Fibroblast of pulmonary artery (primary cell): ENCODE measurements at places on chromosomes 4 and X.

DNA sequence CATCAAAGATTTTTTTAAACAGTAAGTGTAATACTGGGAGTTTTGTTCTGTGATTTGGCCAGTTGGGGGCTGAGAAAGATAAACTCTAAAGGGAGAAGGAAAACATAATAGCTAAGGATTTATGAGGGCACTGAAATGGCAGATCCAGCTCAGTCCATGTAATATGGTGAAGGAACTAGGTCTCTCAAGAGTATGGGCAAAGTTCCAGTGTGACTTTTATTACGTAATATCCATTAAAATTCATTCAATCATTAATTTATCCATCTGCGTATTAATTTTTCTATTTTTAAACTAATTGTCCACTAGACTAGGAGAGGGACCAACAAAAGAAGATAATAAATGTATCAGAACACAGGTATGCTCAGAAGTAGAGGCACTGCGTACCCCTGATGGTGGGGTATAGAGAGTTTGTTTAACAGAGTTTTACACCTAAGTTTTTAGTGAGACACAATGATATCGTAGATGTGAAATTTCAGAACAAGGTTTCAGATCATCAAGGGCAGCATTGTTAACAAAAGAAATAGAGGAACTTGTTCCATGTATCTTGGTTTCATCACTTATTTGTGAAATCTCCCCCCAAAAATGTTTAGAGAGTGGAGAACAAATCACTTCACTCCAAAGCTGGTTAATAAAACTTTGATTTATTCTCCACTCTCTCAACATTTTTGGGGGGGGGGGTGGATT lies 351.1 kb downstream of the GRXCR1 start:
- DNase-seq = no peak

- no peak for DNase-seq
These were observed 12.0 kb upstream of the BDH2 start for GRCh38 chr4:103111598-103111997.

- no peak for DNase-seq
These were observed 100.7 kb upstream of the FAM9C start for GRCh38 chrX:13144927-13145655.

- DNase-seq = no peak
These were observed 366.5 kb downstream of the CXXC4 start for GRCh38 chr4:104128031-104128849.

DNA sequence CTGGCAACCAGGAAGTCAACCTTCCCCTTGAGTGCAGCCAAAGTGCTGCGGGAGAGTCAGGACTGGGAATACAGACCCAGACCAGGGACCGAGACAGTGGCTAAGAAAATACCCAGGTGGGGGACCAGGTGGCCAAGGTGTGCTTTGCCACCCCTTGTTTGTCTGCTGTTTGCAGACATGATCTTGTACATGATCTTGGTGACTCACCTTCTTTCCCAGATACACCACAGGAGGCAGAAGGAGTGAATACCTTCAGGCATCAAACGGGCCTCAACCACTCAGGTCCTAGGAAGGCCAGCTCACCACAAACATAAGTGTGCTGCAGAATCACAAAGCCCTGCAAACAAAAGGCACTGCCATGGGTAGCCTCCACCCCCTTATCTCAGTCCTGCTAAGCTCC lies 62.0 kb downstream of the CNGA2 start:
- no peak for DNase-seq

- DNase-seq = no peak
These were observed 432.5 kb upstream of the FAM47C start for GRCh38 chrX:36575670-36576069.

GRCh38 chr4:131534944-131535645 lies 1614.0 kb upstream of the PCDH10 start:
- no peak for DNase-seq

DNA sequence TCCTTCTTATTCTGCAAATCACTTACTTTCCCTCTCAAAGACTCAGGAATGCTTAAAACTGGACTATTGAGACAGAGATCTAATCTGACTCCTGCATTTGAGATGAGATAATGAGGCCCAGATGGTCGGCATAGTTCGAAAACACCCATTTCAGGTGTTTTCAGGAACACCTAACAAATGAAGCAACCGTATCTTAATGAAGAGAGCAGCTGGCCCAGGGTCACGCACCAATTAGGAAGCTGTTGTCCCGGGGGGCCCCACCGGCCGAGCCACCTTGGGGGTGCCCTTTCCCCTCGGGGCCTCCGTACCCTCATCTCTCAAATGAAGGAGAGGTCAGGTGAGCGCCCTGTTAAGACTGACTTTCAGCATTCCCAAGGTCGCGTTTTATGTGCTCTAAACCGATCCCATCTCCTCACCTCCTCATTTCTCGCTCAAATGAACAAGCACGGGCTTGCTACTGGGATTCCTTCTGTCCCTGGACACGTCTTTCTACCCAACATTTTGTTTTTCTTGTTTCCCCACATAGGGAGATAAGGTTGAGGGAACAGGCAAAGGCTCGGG lies 824 bp downstream of the LRPAP1 start:
- peak; percentile 8 for DNase-seq

DNA sequence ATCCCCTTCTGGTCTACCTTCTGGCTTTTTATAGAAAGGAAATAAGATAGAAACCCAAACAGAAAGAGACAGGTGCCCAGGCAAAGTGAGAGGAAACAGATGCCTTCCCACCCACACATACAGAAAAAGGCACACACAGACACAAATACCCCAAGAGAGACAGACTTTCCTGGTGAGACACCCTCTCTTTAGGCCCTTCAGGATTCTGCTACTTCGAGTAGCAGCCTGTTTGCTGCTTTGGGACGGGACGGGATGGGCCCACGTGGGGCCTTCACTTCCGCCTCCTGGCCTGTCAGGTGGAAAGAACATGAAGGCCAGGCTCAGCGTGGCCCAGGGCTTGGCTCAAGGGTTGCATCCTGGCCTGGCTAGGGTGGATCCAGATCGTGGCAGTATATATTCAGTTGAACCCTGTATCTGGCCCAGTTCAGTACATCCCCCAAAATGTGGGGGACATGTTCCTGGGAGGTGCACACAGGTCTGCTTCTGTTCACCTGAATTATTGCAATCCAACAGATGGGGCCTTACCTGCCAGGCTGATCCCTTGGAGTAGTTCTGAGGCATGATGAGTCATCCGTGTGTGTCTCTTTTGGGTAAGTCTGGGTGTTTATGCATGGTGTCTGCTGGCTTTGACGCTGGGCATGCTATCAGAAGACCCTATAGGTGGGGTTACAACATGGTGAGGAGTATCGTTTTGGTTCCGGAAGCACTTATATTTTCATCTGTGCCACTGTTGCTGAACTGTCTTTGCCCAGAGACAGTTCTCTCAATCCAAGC lies 2.4 kb downstream of the ZNF275 start:
- DNase-seq = no peak

- DNase-seq = no peak
These were observed 151.0 kb downstream of the CAMK2D start for GRCh38 chr4:113610537-113610936.

GRCh38 chrX:30577362-30577991 lies at the start of gene TASL:
TASL (minus strand) TSS chrX:30577766; CDS start chrX:30560355, 17,411 bp downstream.
- DNase-seq = no peak

DNA sequence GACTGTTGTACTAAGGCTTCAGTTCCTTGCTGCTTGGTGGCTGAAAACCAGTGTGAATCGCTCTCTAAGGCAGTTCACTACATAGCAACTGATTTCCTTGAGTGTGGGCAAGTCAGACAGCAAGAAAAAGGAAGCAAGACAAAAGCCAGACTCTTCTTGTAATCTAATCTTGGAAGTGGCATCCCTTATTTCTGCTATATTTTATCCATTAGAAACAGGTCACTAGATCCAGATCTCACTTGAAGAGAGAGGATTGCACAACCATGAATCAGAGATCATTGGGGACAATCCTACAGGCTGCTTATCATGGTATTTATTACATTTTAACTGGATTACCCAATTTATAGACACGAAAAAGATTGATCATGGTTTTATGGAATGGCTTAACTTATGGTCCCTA lies 684.5 kb downstream of the GRID2 start:
- no peak for DNase-seq

DNA sequence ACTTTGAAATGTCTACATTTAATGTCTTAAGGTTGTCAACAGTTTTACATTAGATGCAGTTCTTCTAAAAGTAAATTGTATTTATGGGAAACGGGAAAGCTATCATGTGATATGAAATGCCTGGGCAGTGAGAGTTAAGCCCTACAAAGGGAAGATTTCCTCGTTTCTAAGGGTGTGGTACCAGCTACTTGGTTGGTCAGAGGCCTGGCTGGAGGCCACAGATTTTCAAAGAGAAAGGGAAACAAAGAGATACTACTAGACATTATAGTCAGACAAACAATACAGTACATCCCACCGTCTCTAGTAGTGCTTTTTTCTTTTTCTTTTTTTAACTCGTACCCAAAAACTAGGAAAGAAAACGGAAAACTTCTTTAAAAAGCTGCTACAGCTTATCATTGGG lies 467.8 kb downstream of the PCDH7 start:
- no peak for DNase-seq

- peak; percentile 67 for DNase-seq
These were observed 102.5 kb upstream of the MID1 start for GRCh38 chrX:10722851-10723250.

DNA sequence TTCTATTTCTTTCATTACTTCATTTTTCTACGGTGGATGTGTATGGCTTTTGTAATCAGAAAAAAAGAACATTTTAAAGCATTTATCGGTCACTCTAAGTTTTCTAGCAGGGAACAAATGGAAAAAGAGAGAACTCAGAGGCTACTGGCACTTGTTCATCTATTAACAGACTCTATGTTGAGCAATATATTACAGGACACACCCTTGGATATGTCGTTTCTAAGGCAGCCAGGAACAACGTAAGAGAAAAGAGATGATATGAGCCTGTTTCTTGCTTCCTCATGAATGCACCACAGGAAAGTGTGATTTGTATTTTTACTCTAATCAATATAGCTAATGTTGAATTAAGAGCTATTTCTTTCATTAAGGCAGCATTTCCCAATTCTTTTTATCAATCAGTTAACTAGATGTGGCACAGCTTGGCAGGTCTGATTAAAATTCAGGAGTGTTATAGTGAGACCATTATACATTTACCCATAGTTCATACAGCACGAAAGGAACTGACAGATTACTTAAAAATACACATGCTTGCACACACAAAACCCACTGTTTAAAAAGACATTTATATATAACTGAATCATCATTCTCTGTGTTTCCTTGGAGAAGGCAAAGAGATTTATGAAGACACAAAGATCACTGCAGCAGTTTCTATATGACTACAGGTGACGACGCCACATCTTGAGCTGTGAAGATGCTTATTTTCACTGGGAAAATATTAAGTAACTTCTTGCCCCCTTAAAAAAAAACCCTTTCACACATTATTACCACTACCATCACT lies 13.0 kb downstream of the RAB9B start:
- peak; percentile 47 for DNase-seq

GRCh38 chr4:134665429-134665828 lies 463.8 kb upstream of the PABPC4L start:
- no peak for DNase-seq

- no peak for DNase-seq
These were observed 23.9 kb downstream of the STIM2 start for GRCh38 chr4:26884486-26884988.

DNA sequence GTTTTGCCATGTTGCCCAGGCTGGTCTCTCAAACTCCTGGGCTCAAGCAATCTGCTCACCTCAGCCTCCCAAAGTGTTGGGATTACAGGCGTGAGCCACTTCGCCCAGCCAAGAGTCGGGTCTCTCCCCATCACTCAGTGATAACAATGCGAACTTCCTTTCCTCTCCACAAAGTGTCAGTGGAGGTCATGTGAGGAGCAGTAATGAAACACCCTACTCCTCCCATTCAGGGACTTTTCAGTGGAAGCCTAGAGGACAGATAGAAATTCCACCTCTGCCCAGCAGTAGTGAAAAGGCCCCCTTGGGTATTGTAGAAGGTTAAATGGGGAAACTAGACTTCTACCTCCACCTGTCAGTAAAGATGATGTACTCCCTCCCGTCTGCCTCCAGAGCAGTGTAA lies 141.9 kb upstream of the STK26 start:
- no peak for DNase-seq

DNA sequence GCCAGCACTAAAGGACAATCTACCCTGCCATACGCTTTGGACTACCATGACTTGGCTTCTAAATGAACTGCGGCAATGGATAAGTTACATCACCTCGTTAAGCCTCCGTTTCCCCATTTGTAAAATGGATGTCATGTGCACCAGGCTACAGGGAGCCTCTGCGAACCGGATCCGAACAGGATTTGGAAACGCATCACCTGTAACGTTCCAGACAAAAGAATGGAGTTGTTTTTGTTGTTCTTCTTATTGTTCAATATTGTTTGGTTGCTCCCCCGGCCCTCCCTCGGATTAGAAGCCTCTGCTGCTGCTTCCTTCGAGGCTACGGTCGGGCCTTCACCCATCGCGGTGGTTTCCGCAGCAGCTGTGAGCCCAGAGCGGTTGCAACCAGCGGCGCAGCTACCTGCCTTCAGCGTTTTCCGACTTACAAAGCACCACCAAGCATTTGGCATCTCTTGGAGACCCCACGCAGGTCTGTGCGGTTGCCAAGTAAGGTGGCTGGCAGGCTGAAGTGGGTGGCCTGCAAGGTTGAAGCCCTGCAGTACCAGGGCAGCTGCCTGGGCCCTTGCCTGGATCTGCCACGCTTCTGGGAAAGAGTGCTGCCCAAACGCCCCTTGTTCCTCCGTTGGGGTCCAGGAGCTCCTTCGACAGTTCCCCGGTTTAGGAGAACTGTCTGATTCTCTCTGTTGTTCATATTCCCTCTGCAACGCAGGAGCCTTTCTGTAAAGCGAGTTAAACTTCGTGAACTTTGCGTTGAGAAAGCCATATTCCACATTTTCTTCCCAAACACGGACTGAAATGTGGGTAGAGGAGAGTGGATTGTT lies 7.1 kb downstream of the NKX3-2 start:
- no peak for DNase-seq

GRCh38 chrX:147343467-147343866 lies 528.9 kb upstream of the CXorf51A start:
- DNase-seq = no peak

DNA sequence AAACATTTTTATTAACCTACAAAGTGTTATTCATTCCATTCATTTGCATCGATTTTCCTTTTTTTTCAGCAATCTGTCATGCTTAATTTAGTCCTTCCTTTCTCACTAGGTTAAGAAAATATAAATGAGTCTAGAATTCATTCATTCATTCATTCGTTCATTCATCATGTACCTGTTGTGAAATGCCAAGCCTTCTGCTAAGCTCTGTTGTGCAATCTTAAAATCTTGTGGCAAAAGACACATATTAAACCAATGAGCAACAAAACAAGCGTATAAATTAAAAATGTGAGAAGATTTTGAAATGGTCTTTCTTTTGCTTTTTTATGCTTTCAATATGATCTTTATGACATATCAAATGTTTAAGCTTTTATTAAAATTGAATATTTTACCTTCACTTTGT lies 88.6 kb upstream of the MAD2L1 start:
- DNase-seq = peak; percentile 1
